SK-N-SH (cell line): ENCODE measurements at places on chromosomes 5 and 9. TPM values are rescaled to one million over a fixed set of nuclear protein-coding genes. Genes with fewer than 3 reads are reported as not detected.

The SPATA6L gene
- 0.44 and 0.47 TPM in 2 replicates for polyA plus RNA-seq

The PRELID2 gene
- polyA plus RNA-seq = 3.8 and 5.3 TPM in 2 replicates

The LECT2 gene
- 0.18 and 0.60 TPM in 2 replicates for polyA plus RNA-seq

The TRIM7 gene
- polyA plus RNA-seq = 2.0 and 3.5 TPM in 2 replicates

The PCDHGC4 gene
- polyA plus RNA-seq = 0.53 and 0.78 TPM in 2 replicates

The FAM151B gene
- polyA plus RNA-seq = 1.2 and 1.5 TPM in 2 replicates

The C1QTNF2 gene
- 0.65 and 0.67 TPM in 2 replicates for polyA plus RNA-seq

The INSL4 gene
- not detected in 2 replicates for polyA plus RNA-seq

The NTRK2 gene
- 0.05 and 0.16 TPM in 2 replicates for polyA plus RNA-seq

The GMCL2 gene
- polyA plus RNA-seq = not detected in 2 replicates

The NUTM2F gene
- polyA plus RNA-seq = not detected in 2 replicates

The IFNA2 gene
- not detected in 2 replicates for polyA plus RNA-seq

The HNRNPA0 gene
- polyA plus RNA-seq = 19.2 and 24.9 TPM in 2 replicates

The SARDH gene
- 2.9 and 5.9 TPM in 2 replicates for polyA plus RNA-seq

The IFNA10 gene
- polyA plus RNA-seq = not detected in 2 replicates

The IL5 gene
- polyA plus RNA-seq = not detected in 2 replicates

The PKD2L2 gene
- polyA plus RNA-seq = 0.11 and 0.26 TPM in 2 replicates

The NEUROG1 gene
- not detected in 2 replicates for polyA plus RNA-seq

The CDHR2 gene
- 0.02 TPM in 1 of 2 replicates, not detected in the other for polyA plus RNA-seq

The KCNMB1 gene
- polyA plus RNA-seq = not detected in 2 replicates

The ZNF366 gene
- not detected in 2 replicates for polyA plus RNA-seq

The PTGR1 gene
- polyA plus RNA-seq = 33.0 and 38.4 TPM in 2 replicates

The RORB gene
- polyA plus RNA-seq = 0.13 and 0.47 TPM in 2 replicates
